ENCODE measurements at places on chromosomes 6 and 20. TPM values are rescaled to one million over a fixed set of nuclear protein-coding genes. Genes with fewer than 3 reads are reported as not detected.

Gene FKBP1C
- total RNA-seq: 0.33 TPM

Gene RSPO3
- total RNA-seq: 7.9 TPM

Gene NRSN1
- total RNA-seq: not detected

Gene SLC22A7
- total RNA-seq: not detected

Gene BANF2
- total RNA-seq: not detected

Gene FABP7
- not detected for total RNA-seq

Gene BTNL2
- total RNA-seq: not detected
